Osteocyte (in vitro differentiated cells): ENCODE measurements at places on chromosomes 12 and 14. TPM values are rescaled to one million over a fixed set of nuclear protein-coding genes. Genes with fewer than 3 reads are reported as not detected.

The PAX9 gene
- 3.9 and 4.6 TPM in 2 replicates for total RNA-seq

The ACSM4 gene
- total RNA-seq = not detected in 2 replicates

The HHIPL1 gene
- total RNA-seq = 2.0 and 2.7 TPM in 2 replicates

The KIF26A gene
- 4.5 and 4.6 TPM in 2 replicates for total RNA-seq

The ZBTB25 gene
- 9.4 and 10.9 TPM in 2 replicates for total RNA-seq

The MYH6 gene
- not detected in 2 replicates for total RNA-seq

The CCDC196 gene
- not detected in 2 replicates for total RNA-seq

The SERPINA12 gene
- not detected in 2 replicates for total RNA-seq

The SMOC1 gene
- total RNA-seq = 1.4 and 2.0 TPM in 2 replicates

The CLEC14A gene
- not detected in 2 replicates for total RNA-seq

The CLEC6A gene
- total RNA-seq = not detected in 2 replicates

The ALDH2 gene
- 68.4 and 69.1 TPM in 2 replicates for total RNA-seq

The ARPC3 gene
- total RNA-seq = 194 and 221 TPM in 2 replicates

The DACT1 gene
- 29.2 and 32.7 TPM in 2 replicates for total RNA-seq

The PGF gene
- total RNA-seq = 3.5 and 3.9 TPM in 2 replicates

The MGAT4C gene
- 0.46 and 0.65 TPM in 2 replicates for total RNA-seq

The PLCZ1 gene
- total RNA-seq = not detected in 2 replicates

The EMP1 gene
- total RNA-seq = 163 and 170 TPM in 2 replicates

The KLRC2 gene
- 3.0 and 3.6 TPM in 2 replicates for total RNA-seq

The IL26 gene
- total RNA-seq = 0.34 TPM in 1 of 2 replicates, not detected in the other

The RNF212B gene
- not detected in 2 replicates for total RNA-seq

The KRT7 gene
- 168 and 178 TPM in 2 replicates for total RNA-seq
